ENCODE measurements at places on chromosomes 7 and 10.

DNA sequence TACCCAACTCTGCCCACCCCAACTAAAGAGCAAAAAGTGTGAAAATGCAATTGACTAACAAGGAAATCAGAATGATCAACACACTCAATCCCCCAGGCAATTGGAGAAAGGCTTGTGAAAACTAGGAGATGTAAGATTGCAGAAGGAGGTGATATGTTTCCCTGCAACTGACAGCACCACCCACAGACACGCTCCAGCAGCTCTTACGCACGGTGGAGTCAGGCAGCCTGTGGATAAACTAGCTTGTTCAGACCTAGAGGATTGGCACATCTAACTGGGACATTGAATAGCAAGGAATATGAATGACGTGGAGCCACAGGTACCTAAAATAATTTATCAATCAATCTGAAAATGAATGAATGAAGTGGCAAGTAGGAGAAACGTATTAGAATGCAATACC, 125.7 kb upstream of the MYO3A start:
- DNase-seq: no peak

DNA sequence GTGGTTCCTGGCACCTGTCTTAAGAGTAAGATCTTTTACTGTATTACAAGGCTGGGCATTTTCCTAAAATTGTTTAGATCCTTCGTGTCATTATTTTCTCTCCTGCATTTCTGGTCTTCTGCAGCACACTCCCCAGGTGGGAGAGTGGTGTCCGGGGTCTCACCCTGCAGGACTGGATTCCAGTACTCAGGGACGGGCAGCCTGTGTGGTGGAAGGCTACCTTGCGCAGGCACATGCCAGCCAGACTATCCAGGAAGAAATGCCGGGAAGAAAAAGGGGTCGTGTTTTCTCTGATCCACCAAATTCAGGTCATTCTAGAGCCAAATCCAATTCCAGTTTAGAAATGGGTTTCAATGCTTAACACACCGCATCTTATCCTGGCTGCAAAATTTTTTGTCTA, 27.7 kb downstream of the CNPY1 start:
- DNase-seq: no peak

DNA sequence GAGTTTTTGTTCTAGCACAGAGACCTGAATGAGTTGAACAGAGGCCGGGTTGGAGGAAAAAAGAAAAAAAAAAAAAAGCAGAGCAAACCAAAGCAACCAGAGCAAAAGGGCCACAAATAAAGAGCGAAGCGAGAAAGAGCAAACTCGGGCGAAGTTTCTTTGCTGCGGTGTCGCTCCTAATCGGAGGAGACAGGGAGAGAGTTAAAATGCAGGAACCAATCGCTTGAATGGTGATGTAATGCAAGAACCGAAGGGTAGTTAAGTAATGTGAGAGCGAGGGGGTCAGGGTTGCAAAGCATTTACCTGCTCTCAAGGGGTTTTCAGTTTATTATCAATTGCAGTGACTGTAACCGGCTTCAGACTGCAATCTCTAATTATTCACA, 271.7 kb downstream of the TRIL start:
- DNase-seq: no peak

GRCh38 chr7:153110606-153111005, 351.1 kb downstream of the ACTR3B start:
- no peak for DNase-seq

GRCh38 chr7:41252957-41253356, 449.9 kb downstream of the INHBA start:
- DNase-seq: no peak

- no peak for DNase-seq
Observed at GRCh38 chr10:127976286-127976685, 69.4 kb downstream of the PTPRE start.

DNA sequence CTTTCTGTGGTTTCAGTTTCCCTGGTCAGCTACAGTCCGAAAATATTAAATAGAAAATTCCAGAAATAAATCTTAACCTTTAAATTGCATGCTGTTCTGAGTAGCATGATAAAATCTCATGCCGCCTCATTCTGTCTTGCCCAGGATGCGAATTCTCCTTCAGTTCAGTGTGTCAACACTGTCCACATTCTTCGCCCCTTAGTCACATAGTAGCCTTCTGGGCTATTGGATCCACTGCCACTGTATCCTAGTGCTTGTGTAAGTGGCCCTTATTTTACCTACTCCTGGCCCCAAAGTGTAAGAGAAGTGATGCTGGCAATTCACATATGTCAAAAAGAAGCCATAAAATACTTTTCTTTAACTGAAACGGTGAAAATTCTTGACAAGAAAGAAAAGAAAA, 129.6 kb downstream of the ZWINT start:
- no peak for DNase-seq

DNA sequence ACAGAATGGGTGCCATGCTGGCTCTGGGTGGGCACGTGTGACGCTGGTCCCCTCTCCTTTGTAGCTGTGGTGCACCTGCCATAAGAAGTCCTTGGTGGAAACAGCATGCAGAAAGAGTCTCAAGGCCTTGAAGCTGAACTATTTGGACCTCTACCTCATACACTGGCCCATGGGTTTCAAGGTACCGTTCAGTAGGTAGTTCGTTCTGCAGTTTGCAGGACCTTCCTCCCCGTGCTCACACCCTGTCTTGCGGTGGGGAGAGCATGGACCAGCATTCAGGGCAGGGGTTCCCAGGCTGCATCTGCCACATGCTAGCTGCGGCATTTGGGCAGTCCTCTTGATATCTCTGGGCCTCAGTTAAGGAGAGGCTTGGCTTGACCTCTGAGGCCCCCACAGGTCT, 7.3 kb downstream of the AKR1E2 start:
- DNase-seq: no peak

DNA sequence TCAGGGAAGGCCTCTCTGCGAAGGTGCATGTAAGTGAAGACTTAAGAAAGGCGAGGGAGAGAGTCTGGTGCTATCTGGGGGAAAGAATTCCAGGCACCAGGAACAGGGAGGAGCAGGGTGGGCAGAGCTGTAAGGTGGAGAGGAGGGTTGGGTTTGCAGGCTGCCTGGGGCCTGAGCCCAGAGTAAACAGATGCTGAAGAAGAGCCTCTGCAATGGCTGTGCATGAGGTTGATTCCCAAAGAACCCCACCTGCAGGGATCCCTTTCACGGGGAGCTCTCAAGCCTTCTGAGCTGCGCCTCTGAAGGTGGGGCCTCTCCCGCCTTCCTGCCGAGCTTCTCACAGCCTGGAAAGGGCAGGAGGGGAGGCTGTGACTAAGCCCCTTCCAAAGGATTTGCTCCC, 115.1 kb downstream of the RNF216 start:
- no peak for DNase-seq

DNA sequence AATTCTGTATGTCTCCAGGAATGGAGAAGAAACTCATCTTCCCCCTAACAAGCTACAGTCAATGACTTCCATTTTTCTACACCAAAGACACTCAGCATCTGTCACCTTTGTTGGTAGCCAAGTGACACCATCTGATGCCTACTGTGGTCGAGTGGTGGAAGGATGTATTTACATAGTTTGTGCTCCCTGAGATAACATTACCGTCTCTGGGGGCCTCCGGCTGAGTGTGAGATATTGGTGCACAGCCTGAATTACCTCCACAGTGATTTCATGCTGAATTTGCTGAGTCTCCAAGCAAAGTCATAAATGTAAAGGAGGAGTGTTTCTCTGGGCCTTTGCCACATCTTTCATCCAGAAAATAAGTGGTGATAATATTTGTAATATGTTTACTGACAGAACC, 114.0 kb downstream of the GRID1 start:
- no peak for DNase-seq

- DNase-seq: no peak
Observed at GRCh38 chr7:99748846-99749579, 14.0 kb upstream of the CYP3A7 start.

GRCh38 chr7:19206721-19207120, 61.5 kb upstream of the FERD3L start:
- DNase-seq: no peak

GRCh38 chr10:120400601-120401000, 56.4 kb upstream of the PLPP4 start:
- DNase-seq: no peak

- DNase-seq: no peak
Observed at GRCh38 chr7:151166629-151167196, 781 bp downstream of the GBX1 start.

DNA sequence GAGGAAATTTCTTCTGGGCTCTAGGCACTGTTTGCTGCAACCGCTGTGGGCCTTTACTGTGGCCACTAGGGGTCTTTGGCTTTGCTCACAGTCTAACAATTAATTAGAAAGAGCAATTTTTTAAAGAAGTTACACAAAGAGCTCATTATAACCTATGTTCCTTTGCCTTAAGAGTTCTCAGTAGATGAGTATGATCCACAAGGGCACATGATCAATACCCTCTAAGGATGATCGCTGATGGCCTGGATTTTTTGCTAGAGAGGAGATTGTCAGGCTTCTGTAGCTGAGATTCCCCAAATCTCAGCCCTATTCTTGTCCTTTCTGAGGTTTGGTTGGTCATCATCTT, 80.8 kb upstream of the RHOBTB1 start:
- no peak for DNase-seq

DNA sequence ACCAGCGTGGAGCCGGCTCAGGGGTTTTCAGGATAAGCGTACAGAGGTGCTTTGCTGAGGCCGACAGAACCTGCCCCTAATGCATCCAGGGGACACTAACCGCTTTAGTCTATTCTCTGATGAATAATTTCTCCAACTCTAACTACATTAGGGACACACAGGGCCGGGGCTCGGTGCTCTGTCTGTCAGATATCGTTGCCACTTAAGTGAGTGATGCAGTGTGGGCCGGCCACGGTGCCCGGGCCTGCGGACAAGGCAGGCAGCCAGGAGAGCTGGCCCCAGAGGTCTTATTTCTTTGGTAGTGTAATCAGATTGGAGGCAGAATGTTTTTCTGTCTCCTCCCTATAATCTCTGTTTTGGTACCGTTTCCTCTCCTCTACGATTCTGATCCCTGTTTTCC, 62.7 kb downstream of the ADRA2A start:
- no peak for DNase-seq

GRCh38 chr10:16952080-16952479, 134.9 kb upstream of the RSU1 start:
- no peak for DNase-seq

GRCh38 chr10:129445436-129446182, 21.4 kb upstream of the MGMT start:
- DNase-seq: no peak

GRCh38 chr10:2392145-2392812, 655.0 kb upstream of the ADARB2 start:
- DNase-seq: no peak

GRCh38 chr7:1302936-1303335, 70.3 kb downstream of the UNCX start:
- DNase-seq: no peak
